Sigmoid colon (tissue), 7 donors: ENCODE measurements at places on chromosomes 1 and 21. TPM values are rescaled to one million over a fixed set of nuclear protein-coding genes. Genes with fewer than 3 reads are reported as not detected.

THEM5 gene
- not detected for total RNA-seq

G0S2 gene
- 23.0 TPM for total RNA-seq

TNFSF4 gene
- total RNA-seq: 1.7 TPM

FHL3 gene
- 43.8 TPM for total RNA-seq

MROH9 gene
- total RNA-seq: not detected
